ENCODE measurements at places on chromosomes 11 and 22.
A peak's percentile ranks its signal among the peaks of the same experiment; 100 is the strongest.

- DNase-seq = no peak
Measured at GRCh38 chr11:127894316-127894715, 693.0 kb downstream of the ETS1 start.

DNA sequence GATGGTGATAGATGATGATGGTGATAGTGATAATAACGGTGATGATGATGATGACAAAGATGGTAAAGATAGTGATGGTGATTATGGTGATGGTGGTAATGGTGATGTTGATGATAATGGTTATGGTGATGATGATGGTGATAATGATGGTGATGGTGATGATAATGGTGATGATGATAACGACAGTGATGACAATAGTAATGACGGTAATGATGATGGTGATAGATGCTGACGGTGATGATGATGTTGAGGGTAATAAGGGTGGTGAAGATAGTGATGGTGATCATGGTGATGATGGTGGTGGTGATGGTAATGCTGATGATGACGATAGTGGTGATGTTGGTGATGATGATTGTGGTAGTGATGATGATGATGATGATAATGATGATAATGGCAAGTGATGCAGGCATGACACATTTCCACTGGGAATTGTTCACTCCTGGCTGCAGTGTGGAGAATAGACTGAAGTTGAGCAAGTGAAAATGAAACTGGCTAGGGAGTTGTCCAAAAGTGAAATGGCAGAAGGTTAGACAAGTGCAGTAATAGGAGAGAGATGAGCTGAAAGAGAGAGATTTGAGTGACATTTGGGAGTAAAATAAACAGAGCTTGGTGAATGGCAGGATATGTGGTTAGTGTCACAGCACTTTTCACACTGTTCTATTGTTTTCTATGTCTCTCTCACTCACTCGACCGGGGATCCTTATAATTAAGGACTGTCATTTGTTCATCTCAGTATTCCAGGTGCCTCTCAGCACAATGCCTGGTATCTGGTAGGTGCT, 992.5 kb downstream of the OPCML start:
- DNase-seq = no peak

DNA sequence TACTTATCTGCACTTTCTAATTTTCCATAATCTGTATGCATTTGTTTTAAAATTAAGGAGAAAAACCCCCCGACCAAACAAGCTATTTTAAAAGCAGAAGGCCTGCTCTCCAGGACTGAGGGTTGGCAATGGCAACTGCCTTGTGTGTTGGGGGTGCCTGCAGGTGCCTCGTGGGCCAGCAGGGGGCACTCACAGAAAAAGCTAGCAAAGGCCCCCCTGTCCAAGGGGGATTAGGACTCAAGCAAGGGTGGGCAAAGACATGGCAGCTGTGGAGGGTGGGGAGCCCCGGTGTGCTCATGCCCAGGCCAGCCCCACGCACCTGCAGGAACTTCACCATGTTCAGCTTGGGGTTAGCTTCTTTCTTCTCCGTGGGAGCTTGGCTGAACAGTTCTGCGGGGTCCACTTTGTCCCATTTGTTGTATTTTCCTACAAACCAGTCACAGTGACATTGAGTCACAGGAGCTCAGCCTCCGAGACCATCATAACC, 10.3 kb downstream of the TOP3B start:
- no peak for DNase-seq

GRCh38 chr11:102914238-102915043, 39.7 kb upstream of the MMP12 start:
- no peak for DNase-seq

GRCh38 chr22:38802671-38803121, 8.8 kb upstream of the DNAL4 start:
- no peak for DNase-seq

GRCh38 chr22:50722048-50722701, 15.8 kb upstream of the ACR start:
- DNase-seq = no peak

- no peak for DNase-seq
Measured at GRCh38 chr11:45541693-45542434, 123.6 kb downstream of the CHST1 start.

DNA sequence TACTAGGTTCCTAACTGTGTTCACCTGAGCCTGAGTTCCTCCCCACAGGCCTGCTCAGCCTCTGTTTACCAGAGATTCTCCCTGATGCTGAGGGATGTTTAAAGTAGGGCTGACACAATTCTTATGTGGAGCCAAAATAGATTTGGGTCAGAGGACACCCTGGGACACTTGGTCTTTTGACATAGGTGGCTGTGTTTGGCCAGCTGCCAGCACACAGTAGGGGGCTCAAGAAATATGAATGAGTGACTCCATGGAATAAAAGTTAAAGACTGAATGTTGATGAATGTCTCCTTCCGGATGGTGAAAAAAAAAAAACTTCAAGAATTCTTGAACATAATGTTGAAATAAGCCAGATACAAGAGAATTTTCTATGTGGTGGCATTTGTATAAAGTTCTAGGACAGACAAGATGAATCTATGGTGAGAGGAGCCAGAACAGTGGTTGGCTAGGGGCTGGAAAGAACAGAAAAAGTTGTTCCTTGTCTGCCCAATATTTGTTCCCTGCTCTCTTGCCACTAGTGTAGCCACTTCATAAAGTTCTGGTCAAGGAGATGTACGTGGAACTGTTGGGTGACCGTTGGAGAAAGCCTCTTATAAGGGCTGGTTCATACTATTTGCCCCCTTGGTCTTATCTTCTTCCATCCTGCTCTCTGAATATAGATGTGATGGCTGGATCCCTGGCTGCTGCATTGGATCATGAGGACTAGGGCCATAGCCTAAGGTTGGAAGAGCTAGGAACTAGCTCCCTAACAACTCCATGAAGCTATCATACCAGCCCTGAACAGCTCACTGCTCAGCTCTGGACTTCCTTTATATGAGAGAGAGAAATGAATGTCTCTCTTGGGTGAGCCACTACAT, 40.3 kb upstream of the SMTN start:
- no peak for DNase-seq

GRCh38 chr22:21102659-21103267, 57.0 kb downstream of the LRRC74B start:
- DNase-seq = peak; percentile 46

DNA sequence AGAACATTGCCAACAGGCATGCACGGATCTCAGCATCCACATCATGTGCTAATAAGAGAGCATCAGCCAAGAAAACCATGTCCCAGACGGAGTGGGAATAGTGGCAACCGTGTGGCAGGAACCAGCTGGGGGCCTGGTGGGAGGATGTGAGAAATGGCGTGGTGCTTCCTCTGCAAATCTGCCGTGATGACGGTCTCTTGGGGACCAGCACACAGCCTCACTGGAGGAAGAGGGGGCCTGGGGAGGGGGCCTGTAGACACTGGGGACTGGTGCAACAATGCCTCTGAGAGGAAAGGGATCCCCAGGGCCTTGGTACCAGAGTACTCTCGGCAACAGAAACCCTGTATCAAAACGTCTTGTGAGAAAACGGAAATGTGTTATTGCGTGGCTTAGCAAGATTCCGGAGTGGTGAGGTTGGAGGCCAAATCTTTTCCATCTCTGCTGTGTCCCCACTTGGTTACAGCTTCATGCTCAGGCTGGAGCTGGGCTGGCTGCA, 154.3 kb upstream of the TBCEL start:
- DNase-seq = no peak

DNA sequence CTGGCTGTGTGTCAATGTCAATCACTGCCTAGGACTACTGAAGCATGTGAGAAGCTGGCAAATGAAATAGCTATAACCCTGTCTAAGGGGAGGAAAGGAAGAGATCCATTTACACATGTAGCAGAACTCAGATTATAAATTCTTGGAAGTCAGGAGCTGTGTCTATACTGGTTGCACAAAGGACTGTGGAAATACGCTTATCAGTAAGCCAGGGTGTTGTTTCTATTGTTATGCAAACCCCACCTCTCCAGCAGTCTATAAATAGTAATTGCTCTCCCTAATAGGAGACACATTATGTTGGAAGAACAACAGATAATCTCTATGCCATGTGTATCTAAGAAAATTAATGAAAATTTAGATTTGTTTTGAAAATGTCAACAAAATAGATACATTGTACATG, 693.4 kb upstream of the CCDC90B start:
- DNase-seq = no peak

All from activated CD4-positive, CD25-positive, alpha-beta regulatory T cell treated with anti-CD3 and anti-CD28 coated beads, Interleukin-2, amount 50 U/mL, for 16 hours (primary cell).